ENCODE measurements at places on chromosomes 16 and 17.

GRCh38 chr16:56119133-56119532 lies 72.2 kb upstream of the GNAO1 start:
- DNase-seq = peak; percentile 40

GRCh38 chr17:48596000-48596734 lies 2.6 kb upstream of the HOXB5 start:
- DNase-seq = no peak

GRCh38 chr17:79074649-79075445 lies at the start of gene ENGASE:
ENGASE (plus strand) TSS chr17:79074824; CDS start chr17:79074945, 121 bp downstream.
- DNase-seq = peak; percentile 99

DNA sequence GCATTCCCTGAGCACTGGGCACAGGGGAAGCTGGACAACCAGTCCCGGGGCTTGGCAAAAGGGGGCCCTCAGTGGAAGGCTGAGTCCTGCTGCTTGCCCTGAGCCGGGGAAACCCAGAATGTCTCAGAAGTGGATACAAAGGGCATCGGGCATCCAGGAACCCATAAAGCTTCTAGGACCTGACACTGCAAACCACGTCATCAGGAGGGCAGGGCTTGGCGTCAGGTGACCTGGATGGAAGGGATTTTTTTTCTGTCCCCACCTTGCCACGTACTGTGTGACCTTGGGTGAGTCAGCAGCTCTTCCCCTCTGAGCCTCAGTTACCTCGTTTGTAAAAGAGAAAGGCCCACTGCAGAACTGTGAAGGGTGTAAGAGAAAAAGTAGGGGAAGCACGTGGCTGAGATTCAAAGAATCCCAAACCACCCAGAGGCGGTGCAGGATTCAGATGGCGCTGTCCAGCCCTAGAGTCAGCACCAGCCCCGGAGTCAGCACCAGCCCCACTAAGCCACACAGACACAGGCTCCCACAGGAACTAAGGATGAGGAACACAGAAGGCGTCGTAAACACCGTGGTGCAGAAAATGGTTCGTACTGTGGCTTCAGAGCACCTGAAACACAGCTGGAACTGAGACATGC lies 53.7 kb downstream of the C16orf95 start:
- no peak for DNase-seq

- DNase-seq = peak; percentile 45
Observed at GRCh38 chr16:88561485-88562359, 8.5 kb upstream of the ZC3H18 start.

DNA sequence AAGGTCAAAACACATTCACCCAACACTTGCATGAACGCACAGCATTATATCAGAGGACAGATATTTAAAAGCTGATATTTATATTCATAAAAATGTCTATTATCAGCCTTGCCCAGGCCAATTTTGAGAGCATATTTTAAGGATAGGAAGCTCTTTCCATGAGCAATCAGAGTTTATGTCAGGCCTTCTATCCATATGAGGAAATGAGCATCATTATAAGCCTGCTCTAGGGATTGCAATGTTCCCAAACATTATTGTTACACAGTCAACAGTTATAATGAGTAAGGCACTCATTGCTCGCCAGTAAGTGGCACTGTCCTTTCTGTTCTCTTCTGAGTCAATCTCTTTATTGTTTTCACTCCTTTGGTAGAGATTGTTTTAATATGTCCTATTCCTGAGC lies 37.7 kb upstream of the DYNLRB2 start:
- no peak for DNase-seq

DNA sequence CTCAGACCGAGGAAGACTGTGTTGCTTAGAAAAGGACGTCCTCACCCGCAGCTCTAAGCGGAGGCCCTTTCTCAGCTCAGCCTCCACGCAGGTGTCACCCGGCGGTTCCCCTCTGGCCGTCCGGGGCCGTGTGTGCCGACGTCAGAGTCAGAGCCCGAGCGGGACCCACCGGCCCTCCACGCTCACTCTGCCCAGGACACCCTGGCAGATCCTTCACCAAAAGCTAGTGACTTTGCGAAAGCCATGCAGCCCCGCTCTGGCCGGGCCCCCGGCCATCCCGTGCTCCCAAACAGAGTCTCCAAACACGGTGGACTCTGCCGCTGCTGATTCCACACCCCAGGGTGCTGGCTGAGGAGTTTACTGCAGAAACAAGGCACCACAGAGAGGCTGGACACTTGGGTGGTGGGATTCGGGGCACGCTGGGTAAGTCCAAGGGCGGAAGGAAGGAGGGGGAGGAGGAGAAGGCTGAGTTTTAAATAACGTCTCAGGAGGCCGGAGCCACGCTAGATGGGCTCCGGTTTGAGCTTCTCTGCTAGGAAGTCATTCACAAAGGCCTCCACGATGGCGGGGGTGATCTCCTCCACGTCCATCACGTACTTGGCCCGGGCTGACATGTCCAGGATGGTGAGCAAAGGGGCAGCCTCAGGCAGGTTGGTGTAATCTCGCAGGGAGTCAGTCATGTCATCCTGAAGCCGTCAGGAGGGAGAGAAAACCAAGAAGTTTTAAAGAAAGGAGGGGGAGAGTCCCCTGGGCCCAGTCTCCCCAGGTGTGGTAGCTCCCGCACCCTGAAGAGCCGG lies 18.5 kb downstream of the MRM3 start:
- DNase-seq = no peak

DNA sequence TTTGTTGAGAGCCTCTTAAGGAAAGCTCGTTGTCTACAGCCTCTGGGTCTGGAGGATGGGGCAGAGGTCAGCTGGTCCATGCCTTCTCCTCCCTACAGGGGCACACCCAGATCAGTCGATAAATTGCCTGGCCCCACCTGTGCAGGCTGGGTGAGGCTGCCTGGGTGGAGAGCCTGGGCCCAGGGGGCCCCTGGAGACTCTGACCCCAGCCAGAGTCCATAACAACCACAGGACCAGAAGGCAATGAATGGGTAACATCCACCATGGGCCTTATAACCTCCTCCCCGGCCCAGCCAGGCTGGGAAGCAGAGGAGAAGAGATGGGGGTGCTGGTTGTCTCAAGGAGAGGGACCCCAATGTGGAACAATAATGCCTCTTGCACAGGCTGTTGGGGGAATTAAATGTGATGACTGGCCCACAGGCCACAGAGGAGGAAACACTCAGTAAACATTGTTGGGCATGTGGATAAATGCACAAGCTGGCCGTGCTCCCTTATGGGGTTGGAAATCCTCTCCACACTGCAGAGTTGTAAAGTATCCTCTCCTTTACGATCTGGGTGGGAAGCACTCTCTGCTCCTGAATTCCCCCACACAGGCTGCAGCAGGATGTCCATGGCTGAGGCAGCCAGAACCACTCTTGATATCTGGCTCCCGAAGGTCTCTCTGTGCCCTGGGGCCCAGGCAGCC lies 56.7 kb upstream of the TOB1 start:
- DNase-seq = no peak

DNA sequence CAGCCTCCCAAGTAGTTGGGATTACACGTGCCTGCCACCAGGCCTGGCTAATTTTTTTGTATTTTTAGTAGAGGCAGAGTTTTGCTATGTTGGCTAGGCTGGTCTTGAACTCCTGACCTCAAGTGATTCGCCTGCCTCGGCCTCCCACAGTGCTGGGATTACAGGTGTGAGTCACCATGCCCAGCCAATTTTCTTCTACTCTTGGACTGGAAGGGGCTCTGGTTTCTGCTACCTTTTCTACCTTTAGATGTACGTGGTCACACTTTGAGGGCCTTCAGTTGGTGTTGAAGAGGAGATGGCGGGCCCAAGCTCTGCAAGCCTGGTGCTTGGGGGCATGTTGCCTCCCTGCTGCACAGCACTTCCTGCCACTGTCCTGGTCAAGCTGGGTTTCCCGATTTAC lies 173.6 kb downstream of the PRKCA start:
- DNase-seq = no peak

GRCh38 chr16:23420011-23420410 lies 33.0 kb downstream of the COG7 start:
- DNase-seq = no peak

DNA sequence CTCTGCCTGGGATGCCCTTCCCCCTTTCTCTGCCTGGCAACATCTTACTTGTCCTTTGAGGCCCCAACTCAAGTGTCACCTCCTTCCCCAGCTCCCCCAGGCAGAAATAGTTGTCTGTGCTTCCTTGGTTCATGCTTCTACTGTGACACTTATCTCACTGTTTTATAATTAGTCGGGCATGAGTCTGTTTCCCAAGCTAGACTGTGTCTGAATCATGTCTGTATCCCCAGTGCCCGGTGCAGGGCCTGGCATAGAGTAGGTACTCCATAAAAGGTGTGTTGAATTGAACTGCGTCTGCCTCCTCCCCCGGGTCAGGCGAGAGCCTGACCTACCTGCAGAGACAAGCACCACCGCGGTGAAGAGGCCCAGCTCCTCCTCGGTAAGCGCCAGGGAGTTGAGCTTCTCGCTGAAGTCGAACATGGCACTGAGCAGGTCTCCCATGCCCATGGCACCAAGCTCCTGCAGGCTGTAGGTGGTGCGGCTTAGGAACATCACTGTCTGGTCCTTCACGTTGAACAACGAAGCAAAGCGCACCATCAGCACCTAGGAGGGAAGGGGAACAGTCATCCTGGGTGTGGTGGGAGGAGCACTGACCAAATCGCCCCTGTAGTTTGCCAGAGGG lies 6.7 kb downstream of the NR1D1 start:
- no peak for DNase-seq

GRCh38 chr16:47721006-47721637 lies 260.0 kb downstream of the PHKB start:
- no peak for DNase-seq

DNA sequence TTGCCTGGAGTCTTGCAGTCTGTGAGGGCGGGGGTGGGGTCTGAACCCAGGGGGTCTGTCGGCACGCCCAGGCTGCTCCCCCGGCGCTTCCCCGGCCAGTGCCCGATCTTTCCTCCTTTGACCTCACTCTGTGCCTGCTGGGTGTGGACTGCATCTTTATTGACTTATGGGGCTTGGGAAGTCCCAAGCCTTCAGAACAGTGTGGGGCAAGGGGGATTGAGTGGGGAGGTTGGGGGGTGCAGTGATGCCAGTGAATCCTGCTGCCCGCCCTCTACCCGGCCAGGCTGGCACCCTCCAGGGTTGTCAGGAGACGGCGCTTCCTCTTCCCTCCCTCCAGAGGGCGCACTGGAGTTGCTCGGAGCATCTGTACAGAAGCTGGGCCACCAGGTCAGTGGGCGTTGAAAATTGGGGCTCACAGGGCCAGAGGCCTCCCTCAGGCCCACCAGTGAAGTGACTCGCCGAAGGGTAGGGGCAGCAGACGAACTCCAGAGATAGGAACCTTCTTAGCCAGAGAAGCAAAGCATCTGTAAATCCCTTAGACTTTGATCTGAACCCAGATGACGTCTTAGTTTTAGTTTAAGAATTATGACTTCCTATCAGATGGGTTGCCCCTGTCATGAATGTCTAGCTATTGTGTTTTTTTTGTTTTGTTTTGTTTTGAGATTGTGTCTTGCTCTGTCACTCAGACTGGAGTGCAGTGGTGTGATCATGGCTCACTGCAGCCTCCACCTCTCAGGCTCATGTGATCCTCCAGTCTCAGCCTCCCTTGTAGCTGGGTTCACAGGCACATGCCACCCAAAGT lies 184.8 kb upstream of the CIBAR2 start:
- DNase-seq = peak; percentile 71

- no peak for DNase-seq
Observed at GRCh38 chr16:21084631-21085225, 65.9 kb downstream of the DNAH3 start.

GRCh38 chr16:27745348-27745747 lies 195.4 kb downstream of the KATNIP start:
- DNase-seq = no peak

DNA sequence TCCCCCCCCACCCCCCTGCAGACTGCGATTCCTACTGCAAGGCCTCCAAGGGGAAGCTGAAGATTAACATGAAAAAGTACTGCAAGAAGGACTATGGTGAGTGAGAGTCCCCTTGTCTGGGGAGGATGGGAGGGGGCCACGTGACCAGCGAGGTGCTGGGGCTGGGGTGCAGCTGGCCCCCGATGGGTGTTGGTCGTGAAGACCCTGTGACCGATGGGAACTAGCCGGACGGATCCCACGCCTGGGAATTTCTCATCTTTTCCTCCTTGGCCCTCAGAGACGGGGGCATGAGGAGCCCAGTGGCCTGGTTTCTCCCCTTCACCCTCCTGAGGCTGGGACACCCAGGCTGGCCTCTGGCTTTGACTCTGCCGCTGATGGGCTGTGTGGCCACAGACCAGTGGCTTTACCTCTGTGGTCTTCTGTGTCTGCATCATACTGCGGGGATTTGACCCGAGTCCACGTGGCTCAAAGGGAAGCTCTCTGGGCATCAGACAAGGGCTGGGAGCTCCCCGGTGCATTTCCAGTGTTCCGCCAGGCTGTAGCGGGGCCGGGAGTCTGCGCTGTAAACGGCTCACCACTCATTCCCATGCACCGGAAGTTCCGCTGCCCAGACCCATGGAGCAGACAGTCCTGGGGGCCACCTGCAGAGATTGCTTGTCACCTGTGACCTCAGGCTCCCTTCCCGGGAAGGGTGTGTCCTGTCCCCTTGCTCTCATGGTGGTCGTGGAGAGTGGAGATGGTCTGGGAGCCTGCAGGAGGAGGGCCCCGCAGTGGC lies 200.0 kb downstream of the NTN1 start:
- DNase-seq = no peak

GRCh38 chr17:7144213-7144612 lies 29.6 kb upstream of the ASGR2 start:
- DNase-seq = no peak

GRCh38 chr16:31484491-31485171 lies 1.7 kb downstream of the SLC5A2 start:
- no peak for DNase-seq

DNA sequence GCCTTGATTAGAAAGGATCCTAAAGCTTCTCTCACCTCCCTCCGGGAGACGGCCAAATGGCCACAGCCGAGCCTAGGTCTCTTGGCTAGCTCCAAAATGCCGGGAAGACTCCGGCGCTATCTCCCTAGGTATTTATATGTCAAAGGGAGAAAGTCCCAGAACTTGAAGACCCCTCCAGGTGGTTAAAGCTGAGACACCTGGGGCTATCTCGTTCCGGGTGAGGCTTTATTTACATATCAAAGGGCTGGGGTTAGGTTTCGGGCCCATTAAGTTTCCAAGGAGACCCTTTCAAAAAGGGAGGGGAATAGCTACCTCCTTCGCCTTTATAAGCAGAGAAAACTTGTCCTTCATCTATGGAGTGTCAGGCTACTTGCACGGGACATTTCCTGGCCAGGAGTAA lies 70.9 kb upstream of the KIFC3 start:
- no peak for DNase-seq

- no peak for DNase-seq
Observed at GRCh38 chr16:23270654-23271053, 31.4 kb upstream of the SCNN1B start.

GRCh38 chr17:63337579-63337978 lies 108.5 kb downstream of the CYB561 start:
- DNase-seq = no peak

GRCh38 chr16:82055117-82055516 lies 20.1 kb downstream of the HSD17B2 start:
- no peak for DNase-seq

GRCh38 chr17:40454613-40454995 lies 11.4 kb downstream of the IGFBP4 start:
- DNase-seq = no peak

- DNase-seq = no peak
Observed at GRCh38 chr16:79282806-79283205, 317.7 kb downstream of the MAF start.

GRCh38 chr17:16406742-16407674 lies 8.4 kb upstream of the TRPV2 start:
- peak; percentile 17 for DNase-seq

GRCh38 chr16:11224894-11225676 lies 30.9 kb downstream of the SOCS1 start:
- peak; percentile 65 for DNase-seq
